ENCODE measurements at places on chromosomes 5 and 9. TPM values are rescaled to one million over a fixed set of nuclear protein-coding genes. Genes with fewer than 3 reads are reported as not detected.

Gene PCDHA8
- total RNA-seq = not detected

Gene PLAA
- 25.4 TPM for total RNA-seq

Gene RASEF
- total RNA-seq = 0.92 TPM

Gene NIPAL4
- not detected for total RNA-seq

Gene FOXD4
- not detected for total RNA-seq

Gene ZNF618
- 3.6 TPM for total RNA-seq

Gene WNT8A
- total RNA-seq = not detected

Gene FBP2
- not detected for total RNA-seq

Gene PCDHAC2
- total RNA-seq = 0.07 TPM

Gene ALDOB
- total RNA-seq = not detected

Gene TRIM32
- total RNA-seq = 25.1 TPM

Gene ITGA1
- total RNA-seq = 0.69 TPM

Gene PCDHGA3
- total RNA-seq = not detected
